ENCODE measurements at places on chromosomes 6 and 20.

DNA sequence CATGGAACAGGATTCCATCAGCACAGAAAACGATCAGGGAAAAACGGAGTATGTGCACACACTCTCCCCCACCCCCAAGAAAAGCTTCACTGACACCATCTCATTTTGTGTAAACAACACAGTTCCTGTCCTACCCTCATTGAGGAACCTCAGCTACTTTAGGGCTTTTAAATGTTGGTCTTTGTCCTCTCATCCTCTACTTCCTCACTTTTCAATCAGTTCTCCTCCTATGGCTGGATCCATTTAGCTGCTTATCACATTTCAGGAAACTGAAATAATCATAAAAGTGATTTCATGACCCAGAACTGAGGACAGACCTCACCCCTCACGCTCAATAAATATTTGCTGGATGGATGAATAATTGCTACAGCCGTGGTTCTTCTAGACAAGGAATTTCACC is 33.1 kb upstream of the PNRC1 start:
- DNase-seq = no peak

DNA sequence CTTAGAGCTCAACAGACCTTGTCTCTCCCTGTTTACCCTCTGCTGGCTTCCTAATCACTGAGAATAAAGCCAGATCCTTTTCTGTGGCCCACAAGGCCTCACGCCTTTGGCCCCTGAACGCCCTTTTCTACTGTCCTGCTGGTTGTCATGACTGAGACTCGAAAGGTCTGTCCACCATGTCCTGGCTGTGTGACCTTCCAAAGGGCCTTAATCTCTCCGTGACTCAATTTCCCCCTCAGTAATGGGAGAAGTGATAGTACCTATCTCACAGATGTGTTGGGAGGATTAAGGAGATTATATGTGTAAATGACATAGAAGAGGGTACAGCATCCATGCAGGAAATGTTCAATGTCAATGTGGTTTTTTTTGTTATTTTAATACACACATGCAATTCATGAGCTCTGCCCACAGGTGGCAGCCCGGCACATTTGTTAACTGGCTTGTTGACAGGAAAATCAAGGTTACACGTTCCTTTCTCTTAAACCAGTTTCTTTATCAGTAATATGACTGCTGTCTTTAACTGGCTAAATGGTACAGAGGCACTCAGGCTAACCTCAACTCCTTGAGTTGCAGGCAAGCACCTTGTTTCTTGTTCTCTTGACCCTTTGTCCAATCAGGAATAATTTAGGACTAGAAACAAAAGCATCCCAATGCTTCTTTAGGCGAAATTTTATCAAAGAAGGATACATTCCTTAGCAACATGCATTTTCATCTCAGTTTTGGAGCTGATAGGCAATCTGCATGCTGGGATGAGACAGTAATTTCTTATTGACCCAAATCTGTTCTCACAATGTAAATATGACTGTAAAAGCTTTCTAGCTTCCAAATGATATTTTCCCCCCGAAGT is 16.6 kb downstream of the SLC22A1 start:
- peak; percentile 53 for DNase-seq

DNA sequence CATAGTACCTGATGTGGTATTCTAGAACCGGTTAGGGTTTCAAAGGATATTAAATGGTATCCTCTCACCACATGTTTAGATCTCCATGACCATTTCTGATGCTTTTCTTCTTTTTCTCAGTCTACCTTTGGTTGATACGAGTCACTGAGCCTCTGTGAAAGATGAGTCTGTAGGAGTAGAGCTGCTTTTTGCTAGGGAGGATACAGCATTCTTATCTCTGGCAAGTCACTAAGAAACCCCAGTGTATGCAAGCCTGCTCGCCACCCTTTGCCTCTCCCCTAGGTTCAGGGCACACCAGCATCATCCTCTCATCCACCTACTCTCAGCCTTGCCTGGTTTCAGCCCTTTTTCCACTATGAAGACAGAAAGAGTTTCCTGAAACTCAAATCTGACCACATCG is 89.9 kb downstream of the MTFR2 start:
- no peak for DNase-seq

GRCh38 chr6:55276745-55277530 is 50.3 kb upstream of the GFRAL start:
- DNase-seq = no peak

- no peak for DNase-seq
These were observed 90.4 kb upstream of the TMEM30A start for GRCh38 chr6:75374961-75375400.

DNA sequence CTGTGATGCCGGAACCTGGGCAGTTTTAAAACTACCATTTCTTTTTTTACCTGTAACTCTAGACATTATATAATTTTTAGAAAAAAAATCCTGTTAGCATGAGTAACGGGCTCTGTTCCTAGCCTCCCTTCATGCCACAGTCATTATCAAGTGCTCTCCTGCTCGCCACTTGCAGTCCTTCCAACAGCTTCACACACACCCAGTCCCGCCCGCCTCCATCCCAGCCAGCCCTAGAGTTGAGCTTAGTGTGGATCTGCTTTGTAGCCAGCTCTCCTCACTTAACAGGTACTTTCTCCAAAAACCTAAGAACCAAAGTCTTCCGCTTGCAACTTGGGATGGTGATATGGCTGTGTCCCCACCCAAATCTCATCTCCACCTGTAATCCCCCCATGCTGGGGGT is 51.5 kb downstream of the EZR start:
- DNase-seq = no peak

GRCh38 chr6:31577579-31577966 is 2.2 kb downstream of the TNF start:
- DNase-seq = no peak

DNA sequence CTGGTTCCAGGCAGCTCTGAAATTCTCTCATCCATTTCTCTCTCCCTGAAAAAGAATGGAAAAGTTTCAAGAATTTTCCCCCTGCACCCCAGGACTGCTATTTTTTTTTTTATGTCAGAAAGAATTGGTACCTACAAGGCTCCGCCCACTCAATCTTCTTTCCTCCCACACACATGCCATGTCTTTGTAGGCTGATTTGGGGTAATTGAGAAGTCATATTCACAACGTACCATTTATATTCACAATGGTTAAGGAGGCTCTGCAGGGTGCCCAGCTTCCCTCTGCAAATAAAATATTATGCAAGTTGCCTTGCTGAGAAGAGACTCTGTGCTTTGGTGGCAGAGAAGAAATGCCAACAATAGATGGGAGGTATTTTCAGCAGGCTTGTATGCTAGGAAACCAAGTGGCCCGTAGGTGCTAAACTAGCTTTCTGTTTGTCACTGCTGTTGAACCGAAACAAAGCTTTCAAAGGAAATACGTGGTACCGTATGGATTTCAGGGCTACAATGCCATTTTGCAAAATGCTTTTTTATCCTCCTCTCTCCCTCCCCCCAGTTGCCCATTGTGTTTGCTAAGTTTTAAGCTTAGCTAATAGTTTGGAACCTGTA is 150.0 kb downstream of the PHACTR1 start:
- no peak for DNase-seq

- no peak for DNase-seq
These were observed 28.1 kb upstream of the MTCL3 start for GRCh38 chr6:127547215-127547614.

GRCh38 chr6:137845460-137845859 is 21.6 kb upstream of the TNFAIP3 start:
- no peak for DNase-seq

DNA sequence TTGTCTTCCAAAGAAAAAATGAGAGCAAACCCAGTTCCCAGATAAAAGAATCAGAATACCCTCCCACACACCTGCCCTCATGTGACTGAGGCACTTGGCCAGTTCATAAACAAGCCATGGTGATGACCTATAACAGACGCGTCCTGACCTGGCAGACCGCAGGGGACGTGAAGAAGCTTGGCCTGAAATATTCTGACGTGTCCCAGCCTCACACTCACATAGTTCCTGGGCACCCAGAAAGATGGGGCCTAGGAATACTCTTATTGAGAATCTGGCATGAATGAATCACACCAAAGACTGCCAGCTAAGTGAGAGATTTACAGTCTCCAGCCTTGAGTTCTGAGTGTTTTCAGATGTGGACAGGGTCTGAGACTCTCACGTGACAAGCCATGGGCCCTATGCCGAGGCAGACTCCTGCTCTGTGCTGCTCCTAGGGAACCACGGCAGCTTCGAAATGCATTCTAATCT is 17.2 kb upstream of the MAP3K4 start:
- no peak for DNase-seq

DNA sequence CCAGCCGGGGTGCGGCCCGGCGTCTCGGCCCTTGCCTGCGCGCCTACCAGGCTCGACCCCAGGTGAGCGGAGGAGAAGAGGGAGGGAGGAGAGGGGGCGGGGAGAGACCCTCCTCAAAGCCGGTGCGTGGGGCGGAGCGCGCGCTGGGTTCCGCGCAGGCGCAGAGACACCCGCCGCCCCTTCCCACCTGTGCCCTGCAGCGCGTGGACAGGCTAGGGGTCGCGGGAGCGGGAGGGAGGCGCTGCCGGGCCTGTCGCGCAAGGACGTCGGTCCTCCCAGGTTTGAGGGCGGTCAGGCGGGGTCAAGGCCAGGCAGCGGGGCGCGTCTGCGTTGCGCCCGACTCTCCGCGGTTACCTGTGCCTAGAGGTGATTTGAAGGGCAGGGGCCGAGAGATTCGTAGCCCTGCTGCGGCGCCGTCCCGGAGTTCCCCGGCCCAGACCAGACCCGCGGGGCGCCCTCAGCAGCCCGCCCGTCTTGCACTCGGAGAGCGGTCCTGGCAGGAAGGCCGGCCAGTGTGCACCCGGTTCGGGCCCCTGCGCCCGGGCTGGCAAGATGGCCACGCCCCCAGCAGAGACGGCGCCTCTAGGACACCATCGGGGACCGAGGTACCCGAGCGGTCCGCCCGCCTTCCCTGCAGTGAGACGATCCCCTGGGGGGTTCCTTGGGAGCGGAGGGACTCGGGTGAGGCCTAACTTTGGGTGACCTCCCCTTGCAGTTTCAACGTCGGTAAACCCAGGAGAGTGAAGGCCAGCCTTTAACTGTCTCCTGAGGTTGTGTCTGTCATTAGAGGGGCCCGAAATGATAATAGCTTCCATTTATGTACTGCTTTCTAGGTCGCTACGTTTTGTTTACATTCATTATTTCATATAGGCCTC is 546 bp downstream of the C6orf136 start:
- peak; percentile 60 for DNase-seq

Data from activated CD4-positive, alpha-beta T cell treated with anti-CD3 and anti-CD28 coated beads for 24 hours (primary cell).